ENCODE measurements at places on chromosomes 12 and 14.
A peak's percentile ranks its signal among the peaks of the same experiment; 100 is the strongest.

GRCh38 chr14:76696791-76697190 is 64.5 kb upstream of the VASH1 start:
- no peak for DNase-seq

GRCh38 chr14:77268989-77269600 is 1.9 kb downstream of the NGB start:
- no peak for DNase-seq

DNA sequence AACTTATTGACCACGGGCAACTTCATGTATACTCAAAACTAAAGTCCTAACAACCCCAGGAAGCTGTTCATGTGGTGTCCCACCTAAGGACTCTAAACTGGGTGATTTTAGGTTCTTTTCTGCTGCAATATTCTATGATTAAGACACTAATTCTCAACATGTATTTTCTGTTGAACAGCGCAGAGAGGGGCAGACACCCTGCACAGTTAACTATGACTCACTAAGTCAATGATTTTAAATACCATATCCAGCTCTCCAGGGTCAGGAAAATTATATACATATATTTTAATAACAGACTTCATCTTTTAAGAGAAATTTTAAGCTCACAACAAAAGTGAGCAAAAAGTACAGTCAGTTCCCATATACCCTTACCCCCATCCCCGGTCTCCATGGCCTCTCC is 85.0 kb downstream of the FOXN3 start:
- DNase-seq = no peak

GRCh38 chr12:64256166-64256800 is 34.2 kb upstream of the KICS2 start:
- DNase-seq = no peak

GRCh38 chr14:77301103-77301502 is 19.6 kb downstream of the POMT2 start:
- DNase-seq = no peak

- DNase-seq = no peak
These were observed 210.8 kb upstream of the NPAS3 start for GRCh38 chr14:32727832-32728231.

GRCh38 chr12:79424109-79424721 is 266.5 kb downstream of the PAWR start:
- DNase-seq = no peak

DNA sequence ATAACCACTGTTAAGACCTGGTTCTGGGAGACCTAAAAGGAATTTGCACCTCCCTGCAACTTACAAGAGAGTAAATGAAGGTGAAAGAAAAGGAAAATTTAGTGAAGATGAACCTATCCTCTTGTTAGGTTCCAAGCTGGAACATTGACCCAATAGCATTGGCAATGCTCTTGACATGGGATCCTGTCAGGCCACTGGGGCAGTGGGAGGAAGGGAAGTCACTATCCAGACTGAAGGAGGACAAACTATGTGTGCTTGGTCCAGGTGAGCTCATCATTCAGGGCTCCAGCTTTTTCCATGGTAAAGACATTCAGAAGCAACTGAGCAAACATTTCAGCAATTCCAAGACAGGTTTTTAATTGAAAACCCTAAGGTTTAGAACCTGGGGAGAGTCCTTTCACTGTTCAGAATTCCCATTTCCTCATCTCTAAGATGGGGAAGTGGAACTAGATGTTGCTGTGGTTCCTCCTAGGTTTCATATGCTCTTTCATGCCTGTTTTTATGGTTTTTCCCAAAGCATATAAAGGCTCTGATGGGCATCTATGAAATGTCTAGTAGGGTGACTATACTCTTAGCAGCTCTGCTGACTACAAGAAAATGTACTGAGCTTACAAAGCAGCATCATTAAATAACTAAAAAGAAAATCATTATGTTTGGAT is 33.1 kb downstream of the MAPK1IP1L start:
- DNase-seq = no peak

DNA sequence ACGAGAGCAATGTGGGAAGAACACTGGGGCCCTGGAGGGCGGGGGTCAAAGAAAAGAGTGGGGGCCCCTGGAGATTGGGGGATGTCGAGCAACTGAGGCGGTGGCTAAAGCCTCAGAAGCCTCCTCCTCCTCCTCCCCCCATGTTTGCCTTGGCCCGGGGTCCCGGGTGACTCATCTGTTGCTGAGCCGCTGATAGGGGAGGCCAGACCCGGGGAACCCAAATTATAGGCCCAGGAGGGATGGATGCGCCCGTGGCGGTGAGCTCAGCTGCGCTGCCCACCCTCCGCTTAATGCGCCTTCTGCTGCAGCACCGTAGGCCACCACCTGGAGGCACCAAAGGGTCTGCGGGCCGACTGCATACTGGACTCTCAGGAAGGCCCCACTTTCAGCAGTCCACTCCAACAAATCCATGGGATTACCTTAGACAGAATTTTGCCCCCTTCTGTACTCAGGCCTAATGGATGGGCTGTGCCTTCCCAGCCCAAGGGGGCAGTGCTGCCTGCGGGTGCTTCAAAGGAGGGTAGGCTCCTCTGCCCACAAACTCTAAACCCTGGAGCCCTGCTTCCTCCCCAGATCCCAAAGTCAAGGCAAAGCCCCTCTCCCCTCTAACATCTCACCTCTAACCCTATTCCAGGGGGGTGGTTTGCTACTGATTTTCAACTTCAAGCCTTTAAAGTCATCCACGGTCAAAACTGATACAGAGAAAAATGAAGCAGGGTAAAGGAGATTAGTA is 2.6 kb upstream of the WNT10B start:
- DNase-seq = peak; percentile 67

DNA sequence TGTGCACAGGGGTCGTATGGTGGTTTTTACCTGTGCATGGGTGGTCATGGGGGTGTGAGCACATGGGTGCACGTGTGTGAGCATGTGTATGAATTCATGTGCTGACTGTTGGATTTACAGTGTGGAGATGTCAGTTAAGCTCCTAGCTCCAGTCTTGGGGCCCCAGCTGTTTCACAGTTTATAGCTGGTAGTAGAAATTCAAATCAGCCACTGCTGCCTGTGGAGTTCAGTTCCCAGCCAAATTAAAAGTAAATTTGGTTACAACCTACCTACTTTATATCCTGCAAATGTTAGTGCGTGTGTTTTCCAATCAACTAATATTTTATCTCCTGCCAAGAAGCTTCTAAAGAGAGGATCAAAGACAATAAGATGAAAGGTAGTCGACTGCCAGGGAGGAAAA is 56.0 kb upstream of the HSPB8 start:
- DNase-seq = no peak

DNA sequence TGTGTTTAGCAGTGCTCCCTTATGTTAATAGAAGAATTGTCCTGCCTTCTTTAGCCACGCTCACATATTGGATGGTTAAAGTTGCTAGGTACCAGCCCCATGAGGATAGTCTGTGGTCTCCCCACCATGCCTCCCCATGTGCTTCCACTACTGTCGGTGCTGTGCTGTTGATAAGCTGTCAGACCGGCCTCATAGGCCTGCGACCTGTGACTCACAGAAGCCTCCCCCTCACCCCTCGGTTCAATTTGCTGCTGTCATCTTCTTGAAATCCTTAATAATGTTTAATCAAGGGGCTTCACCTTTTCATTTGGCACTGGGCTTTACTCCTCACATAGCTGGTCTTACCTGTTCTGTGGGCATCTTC is 227.2 kb downstream of the NPAS3 start:
- DNase-seq = no peak

- no peak for DNase-seq
These were observed 41.9 kb downstream of the ATP23 start for GRCh38 chr12:57983146-57983857.

GRCh38 chr14:105497671-105498429 is 6.8 kb downstream of the TEDC1 start:
- DNase-seq = peak; percentile 46

- DNase-seq = no peak
These were observed 82.9 kb upstream of the TRHDE start for GRCh38 chr12:72189266-72189665.

DNA sequence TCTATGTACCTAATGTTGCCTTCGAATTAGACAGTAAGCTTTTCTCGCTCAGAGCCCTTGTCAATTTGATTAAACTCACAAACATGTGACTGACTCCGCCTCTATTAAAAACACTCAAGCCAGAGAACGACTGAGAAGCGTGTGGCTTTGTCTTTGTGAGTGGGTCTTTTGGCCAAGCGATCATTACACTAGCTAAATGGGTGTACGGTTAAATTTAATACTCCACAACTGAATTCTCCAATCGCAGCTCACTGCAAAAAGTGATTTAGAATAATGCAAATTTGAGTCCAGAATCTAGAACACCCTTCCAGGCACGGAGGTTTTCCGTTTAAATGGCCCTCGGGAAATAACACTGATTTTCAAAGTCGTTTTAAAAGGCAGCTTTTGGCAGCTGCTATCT is 253.7 kb downstream of the EFCAB11 start:
- DNase-seq = no peak

DNA sequence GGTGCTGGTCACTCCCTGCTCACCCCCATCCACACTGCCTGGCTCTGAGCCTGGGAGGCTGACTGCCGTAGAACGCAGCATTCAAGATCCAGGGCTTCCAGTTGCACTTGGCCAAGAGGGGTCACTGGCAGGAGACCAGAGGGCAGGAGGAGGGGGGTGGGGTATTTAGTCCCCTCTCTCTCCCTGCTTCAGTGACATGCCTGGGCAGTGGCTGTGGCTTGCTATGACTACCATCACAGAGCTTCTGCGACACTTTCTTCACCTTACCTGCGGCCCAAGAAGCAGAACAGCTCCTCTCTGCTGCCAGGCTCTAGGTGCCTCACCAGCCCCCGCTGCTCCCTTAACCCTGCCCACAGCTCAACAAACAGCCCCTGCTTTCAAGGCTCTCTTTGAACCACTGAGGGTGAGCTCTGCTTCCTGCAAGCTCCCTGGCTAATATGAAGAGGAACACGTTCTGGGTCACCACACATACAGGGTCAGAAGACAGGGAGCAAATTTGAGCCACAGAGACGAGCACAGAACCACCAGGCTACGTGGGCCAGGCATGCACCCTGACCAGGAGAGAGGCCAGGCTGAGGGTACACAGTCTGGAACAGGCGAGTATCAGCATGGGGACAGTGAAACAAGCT is 55.7 kb downstream of the ITPK1 start:
- no peak for DNase-seq

- DNase-seq = no peak
These were observed 112.6 kb downstream of the BRMS1L start for GRCh38 chr14:35938770-35939169.

GRCh38 chr14:50085570-50086320 is 30.6 kb downstream of the VCPKMT start:
- peak; percentile 74 for DNase-seq

DNA sequence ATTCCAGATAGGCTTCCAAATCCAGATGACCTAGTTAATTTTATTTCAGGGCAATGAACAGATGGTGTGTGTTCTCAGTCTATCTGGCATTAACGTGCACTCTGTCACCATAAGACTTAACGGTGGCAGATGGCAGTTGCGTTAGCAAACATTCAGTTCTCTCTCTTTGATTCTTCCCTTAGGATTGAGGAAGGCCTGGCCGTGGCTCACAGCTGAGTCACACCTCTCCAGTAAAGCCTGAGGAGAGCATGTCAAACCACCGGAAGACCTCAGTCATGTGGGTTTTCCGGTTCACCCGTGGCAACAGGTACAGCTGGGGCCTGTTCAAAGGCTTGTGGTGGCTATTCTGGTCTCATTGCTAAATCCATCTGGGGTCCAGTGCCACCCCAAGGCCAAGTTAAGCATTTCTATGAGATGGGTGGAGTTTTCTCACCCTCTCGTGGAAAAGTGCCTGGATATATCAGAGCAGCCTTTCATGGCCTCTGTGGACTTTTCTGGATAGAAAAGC is 545.1 kb upstream of the ATP2B1 start:
- DNase-seq = peak; percentile 71

DNA sequence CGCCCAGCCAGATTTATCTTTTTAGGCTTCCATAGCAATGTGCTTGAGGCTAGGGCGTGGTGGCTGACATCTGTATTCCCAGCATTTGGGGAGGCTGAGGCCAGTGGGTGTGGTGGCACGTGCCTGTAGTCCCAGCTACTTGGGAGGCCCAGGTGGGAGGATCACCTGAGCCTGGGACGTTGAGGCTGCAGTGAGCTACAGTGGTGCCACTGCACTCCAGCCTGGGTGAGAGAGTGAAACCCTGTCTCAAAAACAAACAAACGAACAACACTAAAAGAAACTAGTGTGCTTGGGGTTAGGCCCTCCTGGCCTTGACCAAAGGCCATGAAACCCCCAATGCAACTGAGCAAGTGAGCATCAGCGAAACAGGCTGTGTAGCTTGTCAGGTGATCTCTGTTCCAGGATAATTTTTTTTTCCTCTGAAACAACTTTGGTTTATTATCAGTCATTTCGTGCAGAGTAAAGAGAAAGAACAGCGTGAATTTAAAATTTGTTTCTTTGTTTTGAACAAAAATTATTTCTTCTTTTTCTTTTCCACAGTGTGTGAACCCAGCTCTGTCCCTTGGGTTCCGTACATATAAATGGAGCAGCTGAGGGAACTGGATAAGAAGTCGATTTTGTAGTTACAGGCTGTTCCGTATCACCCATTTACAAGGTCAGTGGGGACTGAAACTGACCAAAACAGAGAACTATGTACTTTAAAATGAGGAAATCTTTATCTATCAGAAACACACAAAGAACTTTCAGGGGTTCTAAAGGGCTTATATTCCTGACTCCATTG is 8.8 kb upstream of the TUBA1C start:
- DNase-seq = no peak

DNA sequence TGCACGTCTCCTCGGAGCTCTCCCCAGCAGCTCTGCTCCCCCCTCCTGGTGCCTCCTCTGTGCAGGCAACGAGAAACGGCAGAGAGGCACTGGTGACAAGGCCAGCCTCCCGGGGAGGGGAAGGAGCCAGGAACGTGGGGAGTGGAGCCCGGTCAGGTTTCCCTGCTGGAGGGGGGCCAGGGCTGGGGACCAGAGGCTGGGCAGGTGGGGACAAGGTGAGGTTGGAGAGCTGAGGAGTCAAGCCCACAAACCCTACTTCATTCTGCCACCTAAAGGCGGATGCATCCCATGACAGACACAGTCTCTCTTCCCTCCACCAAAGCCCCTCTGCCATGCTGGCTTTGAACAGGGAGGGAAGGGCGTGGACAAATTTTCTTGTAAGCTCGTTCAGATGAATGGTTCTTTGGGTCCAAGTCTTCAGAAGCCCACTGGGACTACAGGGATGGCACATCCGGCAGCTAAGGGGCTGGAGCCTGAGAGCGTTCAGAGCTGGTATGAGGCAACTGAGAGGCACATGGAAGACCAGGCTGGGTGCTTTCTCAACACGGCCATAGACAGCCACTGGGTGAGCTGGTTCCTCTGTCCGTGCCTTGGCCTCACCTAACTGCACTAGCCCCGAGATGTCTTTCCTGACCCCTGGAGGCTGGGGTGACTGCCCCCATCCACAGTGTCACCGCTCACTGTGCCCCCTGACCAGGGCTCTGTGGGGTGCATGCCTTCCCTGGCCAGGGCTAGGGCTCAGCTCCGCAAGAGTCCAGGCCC is 105.9 kb downstream of the RBM19 start:
- DNase-seq = no peak
